ENCODE measurements at places on chromosomes 6 and 20.

GRCh38 chr6:130585587-130585986 is 219.8 kb downstream of the TMEM200A start:
- no peak for DNase-seq

GRCh38 chr6:53259860-53260580 is 88.7 kb downstream of the ELOVL5 start:
- DNase-seq = no peak

DNA sequence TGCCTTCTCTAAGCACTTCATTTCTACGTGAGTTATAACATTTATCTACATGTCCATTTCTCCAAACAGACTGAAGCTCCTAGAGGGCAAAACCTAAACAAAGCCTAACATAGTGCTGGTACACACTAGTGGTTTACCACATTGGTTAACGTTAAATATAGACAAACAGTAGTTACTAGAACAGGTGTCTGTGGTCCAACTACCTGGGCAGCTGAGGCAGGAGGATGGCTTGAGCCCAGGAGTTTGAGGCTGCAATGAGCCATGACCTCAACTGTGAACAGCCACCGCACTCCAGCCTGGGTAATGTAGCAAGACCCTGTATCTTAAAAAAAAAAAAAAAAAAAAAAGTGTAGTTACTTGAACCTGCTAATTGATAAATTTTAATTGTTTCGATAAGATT is 26.5 kb downstream of the PTPRK start:
- DNase-seq = no peak

DNA sequence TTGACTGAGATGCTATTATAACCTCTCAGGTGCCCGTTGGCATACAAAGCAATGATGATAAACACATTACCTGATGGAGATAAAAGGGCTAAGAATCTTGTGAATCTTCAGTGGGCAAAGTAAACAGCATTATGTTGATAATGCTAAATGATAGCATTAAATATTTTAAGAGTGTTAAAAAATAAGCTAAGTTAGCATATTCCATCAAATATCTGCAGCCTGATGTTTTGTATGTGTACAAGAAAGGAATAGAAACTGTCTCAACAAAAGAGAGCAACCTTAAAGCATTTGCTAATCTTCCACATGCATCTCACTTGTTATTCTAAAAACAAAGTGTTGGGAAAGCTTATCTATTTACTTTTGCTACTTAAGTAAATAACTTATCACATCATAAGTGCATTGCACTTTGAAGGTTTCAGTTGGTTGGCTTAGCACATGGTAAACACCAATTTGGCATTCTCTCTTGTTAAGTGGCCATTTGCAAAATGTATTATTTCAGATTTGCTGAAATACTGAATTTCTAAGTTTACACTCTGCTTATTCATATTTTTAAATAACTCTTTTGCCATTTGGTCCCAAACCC is 151.6 kb downstream of the SYNDIG1 start:
- DNase-seq = no peak

- no peak for DNase-seq
These were observed 59.0 kb upstream of the TPD52L1 start for GRCh38 chr6:125094563-125094962.
